ENCODE measurements at places on chromosomes 12 and 14. TPM values are rescaled to one million over a fixed set of nuclear protein-coding genes. Genes with fewer than 3 reads are reported as not detected.

STAB2 gene
- total RNA-seq = not detected

YBX3 gene
- 77.0 TPM for total RNA-seq

BBS10 gene
- total RNA-seq = 13.9 TPM

ARMH4 gene
- total RNA-seq = 6.4 TPM

PPP1R1A gene
- total RNA-seq = not detected

FOXG1 gene
- total RNA-seq = not detected

NOVA1 gene
- 1.8 TPM for total RNA-seq

TDP1 gene
- 14.9 TPM for total RNA-seq

ZNF10 gene
- 10.4 TPM for total RNA-seq

RIMBP2 gene
- not detected for total RNA-seq

AMDHD1 gene
- total RNA-seq = 0.06 TPM

MAP3K9 gene
- total RNA-seq = under 0.01 TPM

ALDH2 gene
- total RNA-seq = 16.1 TPM

FAM181A gene
- not detected for total RNA-seq

GPR65 gene
- 0.12 TPM for total RNA-seq

LRTM2 gene
- not detected for total RNA-seq

KLRG1 gene
- total RNA-seq = 0.53 TPM

RNF10 gene
- 182 TPM for total RNA-seq

BMP4 gene
- total RNA-seq = 8.6 TPM

CCDC177 gene
- total RNA-seq = not detected

TBPL2 gene
- not detected for total RNA-seq

RD3L gene
- not detected for total RNA-seq

PPFIA2 gene
- total RNA-seq = 2.6 TPM

CLEC9A gene
- total RNA-seq = not detected

PRB2 gene
- not detected for total RNA-seq

OR6C6 gene
- not detected for total RNA-seq

COQ6 gene
- 21.0 TPM for total RNA-seq

BIN2 gene
- total RNA-seq = not detected

NUBPL gene
- total RNA-seq = 11.1 TPM

PLEKHH1 gene
- 0.26 TPM for total RNA-seq

VPS33A gene
- 21.4 TPM for total RNA-seq

UNG gene
- 16.1 TPM for total RNA-seq

FOXN4 gene
- not detected for total RNA-seq

CPNE8 gene
- total RNA-seq = 27.0 TPM

KRT77 gene
- total RNA-seq = not detected

PLD4 gene
- 0.13 TPM for total RNA-seq

GPR84 gene
- not detected for total RNA-seq

CCDC184 gene
- 0.53 TPM for total RNA-seq

FAR2 gene
- total RNA-seq = 11.0 TPM

TMEM30B gene
- 2.4 TPM for total RNA-seq

KRT71 gene
- not detected for total RNA-seq

SYCP3 gene
- 0.13 TPM for total RNA-seq

EML1 gene
- 55.2 TPM for total RNA-seq

FZD10 gene
- total RNA-seq = under 0.01 TPM

SPTB gene
- total RNA-seq = under 0.01 TPM

TAS2R8 gene
- total RNA-seq = not detected

TSPAN11 gene
- 0.26 TPM for total RNA-seq

TNS2 gene
- total RNA-seq = 59.5 TPM

ACSS3 gene
- total RNA-seq = 33.6 TPM

POTEG gene
- total RNA-seq = not detected

KRT72 gene
- total RNA-seq = not detected

PCED1B gene
- 0.66 TPM for total RNA-seq

JAG2 gene
- 2.1 TPM for total RNA-seq

SLC6A15 gene
- 0.13 TPM for total RNA-seq

Measured in aortic smooth muscle cell (primary cell).